GM06990 (cell line): ENCODE measurements at places on chromosomes 11 and 22.

- DNase-seq, result no peak
Observed at GRCh38 chr11:64659417-64660144, 63.4 kb downstream of the NRXN2 start.

- DNase-seq, result no peak
Observed at GRCh38 chr11:20131788-20132666, 28.2 kb downstream of the DBX1 start.

GRCh38 chr11:119509282-119509841 lies 86.4 kb upstream of the THY1 start:
- DNase-seq, result no peak

DNA sequence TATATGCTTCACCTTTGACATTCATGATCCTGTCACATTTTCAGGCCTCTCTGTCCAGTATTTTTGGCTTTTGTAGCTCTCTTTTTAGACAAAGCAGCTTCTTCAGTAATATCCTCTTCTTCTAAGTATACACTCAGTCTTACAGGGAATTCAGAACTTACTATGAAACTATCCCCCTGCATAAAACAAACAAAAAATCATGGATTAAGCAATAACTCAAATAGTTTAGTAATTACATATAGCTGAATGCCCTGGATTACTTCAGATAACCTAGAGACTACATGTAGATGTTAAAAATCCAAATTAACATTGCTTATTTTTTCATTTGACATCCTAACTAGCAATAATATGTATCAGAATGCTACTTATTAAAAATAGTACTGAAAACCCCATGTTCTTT lies 5.2 kb downstream of the TAF1D start:
- no peak for DNase-seq

DNA sequence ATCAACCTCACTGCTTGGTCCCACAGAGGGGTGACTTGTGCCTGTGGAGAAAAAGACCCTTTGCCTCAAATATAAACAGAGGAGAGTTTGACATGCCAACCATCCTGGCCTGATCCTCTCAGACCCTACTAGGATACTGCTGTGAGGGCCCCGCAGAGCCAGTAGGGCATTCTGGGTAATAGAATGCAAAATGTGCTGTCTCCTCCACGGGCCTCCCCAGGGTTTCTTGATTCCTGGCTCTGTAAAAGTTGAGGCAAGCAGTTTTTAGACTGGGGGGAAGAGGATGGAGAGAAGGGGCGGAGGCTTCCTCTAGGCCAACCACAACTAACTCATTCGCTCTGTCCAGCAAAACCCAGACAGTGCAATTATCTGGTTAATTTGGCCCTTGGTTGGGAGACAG lies 81.7 kb downstream of the SYN3 start:
- no peak for DNase-seq

DNA sequence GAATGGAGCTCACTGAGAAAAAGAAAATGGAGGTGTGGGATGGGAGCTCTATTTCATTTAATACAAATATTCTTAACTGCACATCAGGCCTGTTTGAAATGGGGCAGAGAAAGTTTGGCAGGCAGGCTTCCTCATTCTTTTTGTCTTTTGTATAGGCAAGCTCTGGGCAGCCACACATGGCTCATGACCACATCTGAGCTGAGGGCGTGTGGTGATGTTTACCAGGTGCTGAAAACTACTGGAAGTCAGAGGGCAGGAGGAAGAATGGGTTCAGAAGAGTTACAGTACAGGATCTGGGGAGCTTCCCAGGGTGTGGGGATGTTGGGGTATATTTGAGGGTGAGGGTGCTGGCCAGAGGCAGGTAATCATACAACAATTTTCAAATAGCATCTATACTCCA lies 66.3 kb upstream of the NAV2 start:
- no peak for DNase-seq

- DNase-seq, result no peak
Observed at GRCh38 chr11:68053117-68053516, 14.3 kb downstream of the TCIRG1 start.

- DNase-seq, result no peak
Observed at GRCh38 chr22:20889025-20889704, 28.0 kb upstream of the CRKL start.

GRCh38 chr11:77379253-77379652 lies 77.8 kb upstream of the GDPD4 start:
- no peak for DNase-seq

- DNase-seq, result no peak
Observed at GRCh38 chr11:26199331-26200095, 132.4 kb upstream of the ANO3 start.

DNA sequence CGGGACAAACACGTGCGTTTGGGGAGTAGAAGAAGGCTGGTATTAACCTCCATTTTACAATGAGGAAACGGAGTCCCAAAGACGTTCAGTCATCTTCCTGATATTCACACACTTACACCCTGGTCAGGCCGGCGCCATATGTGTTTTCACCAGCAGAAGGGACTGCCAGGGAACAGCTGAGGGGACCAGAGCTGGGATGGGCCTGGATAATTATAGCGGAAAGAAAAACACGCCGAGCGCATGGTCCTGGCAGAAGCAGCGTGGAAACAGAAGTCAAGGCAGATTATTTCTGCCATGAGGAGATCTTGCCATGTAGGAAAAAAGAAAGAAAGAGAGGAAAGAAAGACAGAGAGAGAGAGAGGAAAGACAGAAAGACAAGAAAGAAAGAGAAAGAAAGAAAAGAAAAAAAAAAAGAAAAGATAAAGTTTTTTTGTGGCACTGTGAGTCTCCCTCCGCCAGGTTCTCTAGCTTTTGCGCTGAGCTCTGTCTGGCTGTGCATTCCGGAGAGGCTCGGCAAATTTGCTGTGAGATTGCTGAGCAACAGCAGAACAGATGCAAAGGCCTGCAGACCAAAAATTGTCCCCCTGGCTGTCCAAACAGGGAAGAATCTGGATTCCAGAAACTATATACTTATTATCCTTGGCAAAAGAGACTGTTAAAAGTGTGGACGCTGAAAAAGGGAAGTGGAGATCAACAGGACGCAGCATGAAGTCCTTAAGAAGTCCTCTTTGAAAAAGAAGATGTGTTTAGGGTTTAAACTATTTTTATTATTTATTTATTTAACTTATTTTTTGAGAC lies 1.3 kb upstream of the UCP2 start:
- DNase-seq, result no peak

DNA sequence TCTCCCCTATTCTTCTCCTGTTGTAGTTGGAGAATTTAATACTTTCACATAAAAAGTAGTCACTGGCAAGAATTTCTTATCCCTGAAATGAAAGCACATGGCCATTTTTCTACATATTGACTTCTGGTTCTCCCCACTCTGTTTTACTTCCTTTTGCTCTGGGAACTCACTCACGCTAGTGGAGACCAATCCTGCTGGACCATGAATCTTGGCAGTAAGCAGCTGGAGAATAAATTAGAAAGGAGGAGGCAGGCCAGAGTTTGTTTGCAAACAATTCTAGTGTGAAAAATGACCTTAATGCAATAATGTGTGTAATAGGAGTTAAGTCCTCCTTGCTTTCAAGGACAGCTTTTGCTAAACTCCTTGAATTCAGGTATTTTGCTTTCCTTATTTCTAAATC lies 412.3 kb upstream of the CHORDC1 start:
- DNase-seq, result no peak

- no peak for DNase-seq
Observed at GRCh38 chr11:87083029-87083428, 45.3 kb downstream of the TMEM135 start.

- no peak for DNase-seq
Observed at GRCh38 chr11:12556155-12556554, 118.1 kb upstream of the TEAD1 start.

DNA sequence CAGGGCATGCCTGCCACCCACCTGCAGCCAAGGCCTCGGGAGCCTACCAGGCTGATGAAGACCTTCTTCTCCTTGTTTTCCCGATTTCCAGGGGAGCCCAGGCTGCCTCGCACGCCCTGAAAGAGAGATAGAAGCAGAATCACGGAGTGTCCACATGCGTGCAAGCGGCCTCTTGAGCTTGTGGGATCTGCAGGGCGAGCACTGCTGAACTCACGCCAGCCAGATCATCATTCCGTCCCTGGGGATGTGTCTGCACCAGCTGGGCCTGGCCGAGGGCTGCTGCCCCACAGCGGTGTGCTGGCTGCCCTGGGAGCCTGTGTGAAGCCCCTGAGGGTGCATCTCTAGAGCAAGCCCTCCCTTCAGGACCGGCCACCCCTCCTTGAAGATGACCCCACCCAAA lies 17.9 kb downstream of the USH1C start:
- DNase-seq, result no peak

DNA sequence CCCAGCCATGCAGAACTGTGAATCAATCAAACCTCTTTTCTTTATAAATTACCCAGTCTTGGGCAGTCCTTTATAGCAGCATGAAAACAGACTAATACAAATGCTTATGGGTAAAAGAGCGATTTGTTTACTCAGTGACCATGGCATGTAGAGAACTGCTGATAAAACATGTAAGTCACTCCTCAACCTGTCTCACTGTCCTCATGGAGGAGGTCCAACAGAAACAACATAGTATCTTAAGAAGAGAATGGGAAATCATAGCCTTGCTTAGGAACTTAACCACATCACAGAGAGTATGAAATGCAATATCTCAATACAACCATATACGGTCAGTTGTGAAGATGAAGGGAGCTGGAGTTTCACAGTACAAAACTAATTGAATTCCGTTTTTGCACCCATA lies 1734.0 kb upstream of the RAG2 start:
- no peak for DNase-seq

GRCh38 chr22:35601013-35601580 lies 16.0 kb downstream of the MB start:
- no peak for DNase-seq

DNA sequence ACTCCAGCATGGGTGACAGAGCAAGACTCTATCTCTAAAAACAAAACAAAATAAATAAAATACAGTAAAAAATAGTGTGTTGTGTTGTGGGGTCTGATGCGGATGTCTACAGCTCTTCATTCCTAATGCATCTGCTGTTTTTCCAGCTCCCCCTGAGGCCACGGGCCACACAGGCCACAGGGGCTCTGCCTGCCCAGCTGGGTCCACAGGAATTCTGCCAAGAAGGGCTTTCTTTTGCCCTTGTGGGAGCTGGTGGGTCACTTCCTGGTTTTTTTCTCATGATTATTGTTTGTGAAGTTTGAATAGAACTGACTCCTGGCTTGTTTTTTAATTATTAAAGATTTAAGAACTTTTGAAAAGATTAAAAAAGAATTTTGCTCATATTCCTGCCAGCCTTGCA lies 67.4 kb upstream of the CLDN5 start:
- DNase-seq, result no peak

DNA sequence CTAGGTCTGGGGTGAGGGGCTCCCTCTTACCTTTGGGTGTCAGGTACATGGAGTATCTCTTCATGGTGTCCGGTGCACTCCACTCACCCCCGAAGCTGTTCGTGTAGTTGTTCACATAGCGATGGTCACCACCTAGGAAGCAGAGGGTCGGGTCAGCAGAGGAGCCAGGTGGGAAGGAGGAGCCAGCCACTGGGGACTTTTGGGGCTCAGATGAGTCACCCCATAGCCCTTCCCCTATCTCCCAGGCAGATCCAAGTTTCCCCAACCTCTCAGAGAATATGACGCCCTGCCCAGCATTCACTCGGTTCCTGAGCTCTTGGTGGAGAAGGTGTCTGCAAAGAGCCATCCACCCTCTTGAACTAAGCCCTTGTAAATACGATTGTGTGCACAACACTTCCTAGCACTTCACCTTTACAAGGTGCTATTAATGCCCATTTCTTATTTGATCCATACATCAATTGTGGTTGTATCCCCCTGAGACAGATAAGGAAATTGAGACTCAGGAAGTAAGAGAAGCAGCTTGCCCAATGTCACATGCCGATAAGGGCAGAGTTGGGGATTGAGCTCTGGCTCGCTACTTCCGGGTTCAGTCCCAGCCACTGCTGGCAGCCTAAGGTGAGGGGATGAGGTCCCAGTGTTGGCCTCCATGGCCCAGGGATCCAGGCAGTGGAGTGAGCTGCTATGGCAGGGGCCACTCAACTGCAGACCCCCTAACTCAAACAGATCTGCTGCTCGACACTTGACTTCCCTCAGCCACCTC lies 14.8 kb downstream of the TRIM29 start:
- DNase-seq, result no peak

GRCh38 chr22:47148956-47149728 lies 386.7 kb downstream of the TBC1D22A start:
- DNase-seq, result no peak

DNA sequence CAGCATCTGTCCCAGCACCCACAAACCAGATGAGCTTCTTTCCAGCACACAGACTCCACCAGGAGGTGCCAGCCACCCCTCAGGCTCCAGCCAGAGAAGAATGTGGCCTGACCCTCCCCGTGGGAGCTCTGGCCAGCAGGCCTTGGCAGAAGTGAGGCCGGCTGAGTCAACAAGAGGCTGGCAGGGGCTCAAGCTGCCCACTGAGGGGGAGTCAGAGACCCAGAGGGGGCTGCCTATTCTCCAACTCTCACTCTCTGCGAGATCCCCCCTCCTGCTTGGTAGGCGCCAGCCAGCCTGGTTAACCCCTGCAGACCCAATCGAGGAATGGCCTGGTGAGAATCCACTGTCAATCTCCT lies 10.6 kb upstream of the CDC42EP1 start:
- no peak for DNase-seq

DNA sequence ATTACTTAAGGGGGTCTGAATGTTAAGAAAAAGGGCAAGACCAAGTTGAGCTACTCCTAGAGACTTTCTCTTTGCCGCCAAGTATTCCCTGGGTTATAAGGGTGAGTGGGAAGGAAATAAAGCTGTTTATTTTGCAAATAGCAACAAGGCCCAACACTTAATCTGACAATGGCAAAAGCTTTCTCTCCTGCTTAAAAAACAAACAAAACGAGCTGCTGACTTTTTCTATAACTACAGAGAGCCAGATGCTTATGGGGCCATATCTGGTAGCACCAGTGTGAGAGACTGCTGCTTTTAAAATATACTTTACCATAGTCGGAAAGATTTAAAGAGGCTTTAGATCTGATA lies 2.3 kb upstream of the KDM2A start:
- no peak for DNase-seq

GRCh38 chr11:45761659-45762058 lies 43.3 kb upstream of the SLC35C1 start:
- DNase-seq, result no peak

DNA sequence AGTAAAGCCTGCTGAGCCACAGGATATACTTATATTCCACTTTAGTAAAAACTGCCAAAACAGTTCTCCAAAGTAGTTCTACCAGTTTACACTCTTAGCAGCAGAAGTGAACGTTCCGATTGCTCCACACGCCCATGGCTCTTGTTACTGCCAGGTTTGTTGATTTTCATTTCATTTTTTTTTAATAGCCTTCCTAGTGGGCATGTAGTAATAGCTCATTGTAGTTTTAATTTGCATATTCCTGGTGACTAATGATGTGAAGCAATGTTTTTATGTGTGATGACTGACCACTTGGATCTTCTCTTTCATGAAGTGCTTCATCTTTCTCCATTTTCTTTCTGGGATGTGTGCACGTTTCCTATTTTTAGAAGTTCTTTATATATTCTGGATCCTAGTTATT lies 4.8 kb upstream of the C11orf97 start:
- no peak for DNase-seq

DNA sequence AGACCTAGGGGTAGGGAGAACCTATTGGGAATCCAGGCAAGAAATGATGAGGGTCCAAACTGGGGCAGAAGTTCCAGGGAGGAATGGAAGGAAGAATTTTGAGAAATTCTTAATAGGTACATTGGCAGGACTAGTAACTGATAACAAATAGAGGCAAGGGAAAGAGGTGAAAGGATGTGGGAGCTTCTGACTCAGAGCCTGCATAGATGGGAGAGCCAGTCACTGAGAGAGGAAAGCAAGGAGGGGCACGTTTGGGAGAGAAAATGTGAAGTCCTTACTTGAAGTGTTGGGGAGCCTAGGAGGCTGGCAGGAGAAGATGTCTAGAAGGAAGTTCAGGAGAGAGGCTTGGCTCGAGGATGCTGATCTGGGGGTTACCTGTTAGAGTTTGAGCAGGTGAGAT lies 104.6 kb upstream of the NCAM1 start:
- no peak for DNase-seq

GRCh38 chr11:93746101-93746500 lies 4.6 kb downstream of the C11orf54 start:
- no peak for DNase-seq
